ENCODE measurements at places on chromosomes 12 and 14.

GRCh38 chr12:12028668-12029402 is 41.9 kb upstream of the BCL2L14 start:
- DNase-seq, result no peak

GRCh38 chr14:94921882-94922585 is 152.1 kb upstream of the GSC start:
- no peak for DNase-seq

- peak; percentile 66 for DNase-seq
Observed at GRCh38 chr14:35687335-35687939, 121.7 kb downstream of the RALGAPA1 start.

- DNase-seq, result no peak
Observed at GRCh38 chr12:81086342-81086741, 8.5 kb downstream of the ACSS3 start.

GRCh38 chr12:47650469-47650868 is 55.4 kb downstream of the RPAP3 start:
- no peak for DNase-seq

DNA sequence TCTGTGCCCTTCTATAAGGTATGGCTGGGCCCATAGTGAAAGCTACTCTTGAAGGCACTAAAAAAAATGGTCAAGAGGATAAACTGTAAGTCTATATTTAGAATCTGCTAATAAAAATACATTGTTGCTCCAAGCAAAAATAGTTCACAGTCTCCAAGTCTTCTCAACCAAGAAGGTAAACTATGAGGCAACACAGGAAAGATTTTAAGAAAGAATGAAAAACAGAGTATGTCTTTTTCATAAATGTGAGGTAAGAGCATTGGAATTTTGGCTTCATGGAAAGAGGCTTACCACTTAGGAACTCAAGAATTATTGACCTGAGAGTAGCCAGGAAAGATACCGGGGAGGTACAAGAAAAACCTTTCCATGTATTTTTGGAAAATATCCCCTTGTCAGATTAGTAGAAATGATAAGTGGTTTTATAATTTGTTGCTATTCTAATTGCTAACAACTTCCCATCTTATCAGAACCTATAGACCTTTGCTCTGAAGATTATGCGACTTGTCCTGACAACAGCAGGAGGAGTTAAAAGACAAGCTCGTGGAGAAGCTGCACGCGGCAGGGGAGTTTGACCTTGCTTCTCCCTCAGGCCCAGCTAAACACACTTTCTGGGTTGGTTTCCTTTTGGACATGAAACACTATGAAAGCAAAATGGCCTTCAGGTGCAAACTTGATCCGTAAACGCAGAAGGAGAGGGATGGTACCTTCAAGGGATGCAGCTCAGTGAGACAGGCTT is 238.1 kb downstream of the FOXN3 start:
- DNase-seq, result no peak

DNA sequence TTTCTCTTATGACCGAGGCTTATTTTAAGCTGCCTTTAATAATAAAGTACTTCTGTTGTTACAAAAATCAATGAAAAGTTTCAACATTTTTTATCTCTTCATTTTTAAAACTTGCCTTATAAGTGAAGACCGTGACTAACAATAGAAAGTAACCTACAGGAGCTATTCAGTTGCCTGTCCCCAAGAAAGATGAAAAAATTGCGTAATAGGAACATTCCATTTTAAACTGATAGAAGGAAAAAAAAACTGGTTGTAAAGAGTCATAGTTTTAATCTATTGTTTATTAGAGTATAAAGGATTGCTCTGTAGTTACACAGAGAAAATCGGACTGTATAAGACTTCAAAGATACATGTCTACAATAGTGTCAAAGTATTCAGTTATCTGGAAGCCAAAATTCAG is 83.3 kb downstream of the DAAM1 start:
- no peak for DNase-seq

DNA sequence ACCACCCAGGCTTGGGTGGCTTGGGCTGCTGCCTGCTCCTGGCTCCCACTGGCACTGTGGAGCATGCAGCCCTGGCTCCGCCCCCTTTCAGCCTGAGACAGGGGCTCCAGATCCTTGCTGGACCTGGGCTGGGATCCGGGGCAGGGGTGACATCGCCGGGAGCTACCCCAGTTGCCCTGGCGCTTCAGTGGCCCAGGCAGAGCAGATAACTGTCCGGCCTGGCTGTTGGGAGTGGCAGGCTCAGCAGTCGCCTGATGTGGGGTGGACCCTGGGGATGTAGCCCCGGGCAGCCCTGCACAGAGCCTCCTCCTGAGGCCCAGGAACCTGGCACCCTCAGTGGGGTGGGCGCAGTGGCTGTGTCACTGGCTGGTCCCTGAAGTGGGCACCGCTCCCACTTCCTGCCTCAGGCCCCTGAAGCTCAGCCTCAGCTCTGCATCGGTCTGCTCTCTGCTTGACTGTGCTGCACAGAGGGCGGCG is 57.9 kb downstream of the FUT8 start:
- no peak for DNase-seq

DNA sequence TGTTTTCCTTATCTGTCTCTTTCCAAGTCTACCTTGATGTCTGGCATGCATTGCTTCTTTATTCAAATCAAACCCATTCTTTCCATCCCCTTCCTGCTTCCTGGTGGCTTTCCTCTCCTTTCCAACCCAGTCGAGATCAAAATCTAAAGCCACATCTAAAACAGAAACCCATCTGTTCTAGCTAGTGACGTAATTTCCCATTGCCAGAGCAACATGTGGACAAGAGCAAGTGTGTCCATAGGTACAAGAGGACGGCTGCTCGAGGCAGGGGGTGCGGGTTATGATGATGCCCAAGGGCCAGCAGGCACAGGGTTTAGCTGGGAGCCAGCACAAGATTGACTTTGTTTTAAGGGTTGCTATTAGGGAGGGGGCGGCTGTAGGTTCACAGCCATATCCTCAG is 7.0 kb downstream of the KRT80 start:
- no peak for DNase-seq

- DNase-seq, result no peak
Observed at GRCh38 chr14:64931123-64931522, 11.4 kb downstream of the GPX2 start.

DNA sequence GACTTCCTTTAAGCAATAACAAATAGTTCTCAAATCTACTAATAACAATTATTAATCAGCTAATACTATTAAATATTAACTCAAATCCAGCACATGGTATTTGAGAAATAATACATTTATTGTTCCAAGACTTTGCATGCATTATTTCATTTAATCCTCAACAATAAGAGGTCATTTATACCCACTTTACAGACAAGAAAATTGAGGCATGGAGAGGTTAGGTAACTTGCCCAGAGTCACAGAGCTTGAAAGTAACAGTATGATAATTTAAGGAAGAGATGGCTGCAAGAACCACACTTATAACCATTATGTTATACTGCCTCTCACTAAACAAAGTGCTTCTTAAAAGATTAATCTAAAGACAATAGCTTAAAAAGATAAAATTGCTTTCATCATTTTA is 318.9 kb downstream of the SOX5 start:
- DNase-seq, result no peak

- no peak for DNase-seq
Observed at GRCh38 chr12:16583969-16584745, 21.8 kb downstream of the LMO3 start.

- no peak for DNase-seq
Observed at GRCh38 chr12:6219980-6220379, 19.8 kb downstream of the CD9 start.

- DNase-seq, result no peak
Observed at GRCh38 chr14:38248321-38249028, 7.4 kb downstream of the CLEC14A start.

DNA sequence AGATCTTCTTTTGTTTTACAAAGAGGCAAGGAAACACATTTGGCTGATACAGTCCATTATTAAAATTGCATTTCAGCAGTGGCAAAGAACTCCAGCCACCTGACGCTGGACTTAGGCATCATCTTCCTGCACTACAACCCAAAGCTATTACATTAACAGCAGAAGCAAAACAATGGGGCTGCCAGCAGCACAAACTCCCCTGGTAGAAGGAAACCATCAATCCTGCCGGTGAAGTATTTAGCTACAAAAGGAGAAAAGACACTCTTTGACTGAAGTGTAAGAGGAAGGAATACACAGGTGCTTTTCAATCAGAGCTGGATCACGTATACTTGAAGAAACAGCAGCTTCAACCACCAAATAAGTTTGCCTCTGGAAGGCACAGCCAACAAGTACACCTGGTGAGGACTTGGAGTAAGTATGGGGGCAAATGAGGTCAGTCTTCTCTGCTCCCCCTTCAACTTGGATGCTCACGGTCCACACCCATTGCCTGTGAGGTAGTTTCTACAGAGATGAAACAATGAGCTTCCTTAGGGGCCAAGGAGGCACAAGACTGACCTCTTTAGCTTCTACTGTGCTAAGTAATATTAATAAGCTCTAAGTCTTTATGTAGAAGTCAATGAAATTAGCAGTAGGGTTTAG is 125.9 kb upstream of the FOXN3 start:
- no peak for DNase-seq

DNA sequence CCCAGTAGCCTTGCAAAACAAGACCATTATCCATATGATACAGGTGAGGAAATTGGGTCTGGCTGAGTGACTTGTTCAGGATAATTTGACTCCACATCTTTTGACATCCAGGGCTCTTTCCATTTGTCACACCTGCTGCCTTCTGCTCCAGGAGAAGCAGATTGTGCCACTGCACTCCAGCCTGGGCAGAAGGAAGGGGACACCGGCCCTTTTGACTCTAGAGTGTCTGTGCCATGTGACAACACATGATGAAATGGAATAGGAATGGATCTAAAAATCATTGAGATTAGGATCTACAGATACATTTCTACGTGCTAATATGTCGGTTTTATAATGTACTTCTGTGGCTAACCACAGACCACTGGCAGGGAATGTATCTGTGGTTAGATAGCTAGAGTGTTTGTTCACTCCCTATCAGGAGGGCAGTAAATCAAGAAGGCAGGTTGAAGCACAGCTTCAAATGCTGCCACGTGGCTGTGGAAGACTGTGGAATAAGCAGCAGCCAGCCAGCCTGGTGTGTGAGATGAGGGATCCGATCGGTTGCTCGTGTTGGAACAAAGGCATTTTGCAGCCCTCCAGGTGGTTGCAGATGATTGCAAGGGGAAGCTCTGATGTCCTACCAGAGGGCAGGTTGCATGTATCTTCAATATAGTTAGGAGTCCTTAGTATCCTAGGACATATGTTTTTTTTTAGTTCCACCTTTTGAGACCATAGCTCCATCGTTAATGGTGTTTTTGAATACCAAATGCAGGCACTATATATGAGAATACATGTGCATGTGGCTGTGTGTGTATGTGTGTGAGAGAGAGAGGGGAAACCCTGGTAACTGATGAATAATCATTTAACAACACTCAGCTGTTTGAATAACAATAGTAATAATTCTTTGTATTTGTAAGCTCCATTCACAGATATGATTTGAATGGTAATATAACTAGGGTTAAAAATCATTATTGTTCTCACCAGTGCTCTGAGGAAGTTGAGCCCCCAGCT is 28.6 kb downstream of the EML1 start:
- DNase-seq, result no peak

GRCh38 chr14:41606532-41607303 is at the start of gene LRFN5:
Gene LRFN5, plus strand, starts transcription at chr14:41606876.
- DNase-seq, result peak; percentile 49

- DNase-seq, result no peak
Observed at GRCh38 chr12:124699909-124700308, 132.5 kb upstream of the NCOR2 start.

GRCh38 chr14:74630881-74631690 is 19.0 kb upstream of the LTBP2 start:
- no peak for DNase-seq
